ENCODE measurements at places on chromosomes 1 and 21.

DNA sequence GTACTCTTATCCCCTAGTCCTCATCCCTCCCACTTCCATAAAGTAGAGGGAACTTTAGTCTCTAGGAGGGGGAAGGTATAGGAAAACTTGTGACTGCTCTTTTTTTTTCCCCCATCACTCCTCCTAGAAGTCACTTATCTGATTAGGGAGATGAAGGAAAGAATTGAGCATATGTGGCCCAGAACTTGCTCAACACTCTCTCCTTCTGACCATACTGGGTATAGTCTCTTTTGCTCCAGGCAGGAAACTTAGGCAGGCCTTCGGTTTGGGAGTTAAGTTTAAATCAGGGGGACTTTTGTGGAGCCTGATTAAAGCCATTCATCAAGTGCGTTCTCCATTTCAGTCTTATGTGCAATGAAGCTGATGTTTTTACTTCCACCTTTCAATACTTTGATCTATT, 5.8 kb downstream of the UBE2U start:
- DNase-seq: no peak

GRCh38 chr1:185008838-185009237, 34.5 kb upstream of the NIBAN1 start:
- no peak for DNase-seq

DNA sequence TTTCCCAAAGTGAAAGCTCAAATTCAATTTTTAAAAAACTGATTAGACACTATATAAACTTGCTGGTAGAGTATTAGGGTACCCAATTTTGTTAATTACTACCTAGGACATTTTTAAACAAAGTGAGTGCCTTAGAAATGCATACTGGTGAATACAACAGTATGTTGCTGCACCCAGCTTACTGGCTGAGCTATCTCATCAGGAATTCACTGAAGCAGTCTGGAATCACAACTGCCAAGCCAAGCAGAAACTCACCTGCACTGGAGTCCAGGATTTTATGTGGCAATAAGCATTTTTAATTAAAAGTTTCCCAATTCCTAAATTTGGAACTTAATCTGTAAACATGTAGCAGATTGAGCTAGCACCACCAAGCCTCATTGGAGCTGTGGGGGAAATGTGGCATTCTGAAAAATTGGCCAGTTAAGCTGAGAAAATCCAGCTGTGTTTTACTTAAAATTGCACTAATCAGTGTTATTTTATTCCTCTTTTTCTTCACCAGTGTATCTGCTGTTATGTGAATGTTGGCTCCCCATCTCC, 61.8 kb downstream of the CLEC20A start:
- no peak for DNase-seq

- DNase-seq: no peak
Measured at GRCh38 chr1:64006276-64007051, 197.0 kb upstream of the UBE2U start.

DNA sequence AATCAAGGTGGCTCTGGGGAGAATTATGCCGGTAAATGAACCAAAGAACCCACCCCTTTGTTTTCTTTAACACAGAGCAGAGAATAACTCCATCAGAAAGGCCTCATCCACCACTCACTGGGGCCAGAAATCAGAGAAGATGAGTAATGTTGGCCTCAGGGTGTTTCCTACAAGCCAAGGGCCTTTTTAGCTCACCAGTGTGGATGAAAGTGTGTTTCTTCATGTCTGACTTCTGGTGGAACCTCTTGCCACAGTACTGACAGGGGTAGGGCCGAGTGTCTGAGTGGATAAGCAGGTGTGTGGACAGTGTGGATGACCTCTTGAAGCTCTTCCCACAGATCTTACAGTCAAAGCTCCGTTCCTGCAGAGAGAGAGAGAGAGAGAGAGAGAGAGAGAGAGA, 8.3 kb downstream of the GFI1 start:
- no peak for DNase-seq

DNA sequence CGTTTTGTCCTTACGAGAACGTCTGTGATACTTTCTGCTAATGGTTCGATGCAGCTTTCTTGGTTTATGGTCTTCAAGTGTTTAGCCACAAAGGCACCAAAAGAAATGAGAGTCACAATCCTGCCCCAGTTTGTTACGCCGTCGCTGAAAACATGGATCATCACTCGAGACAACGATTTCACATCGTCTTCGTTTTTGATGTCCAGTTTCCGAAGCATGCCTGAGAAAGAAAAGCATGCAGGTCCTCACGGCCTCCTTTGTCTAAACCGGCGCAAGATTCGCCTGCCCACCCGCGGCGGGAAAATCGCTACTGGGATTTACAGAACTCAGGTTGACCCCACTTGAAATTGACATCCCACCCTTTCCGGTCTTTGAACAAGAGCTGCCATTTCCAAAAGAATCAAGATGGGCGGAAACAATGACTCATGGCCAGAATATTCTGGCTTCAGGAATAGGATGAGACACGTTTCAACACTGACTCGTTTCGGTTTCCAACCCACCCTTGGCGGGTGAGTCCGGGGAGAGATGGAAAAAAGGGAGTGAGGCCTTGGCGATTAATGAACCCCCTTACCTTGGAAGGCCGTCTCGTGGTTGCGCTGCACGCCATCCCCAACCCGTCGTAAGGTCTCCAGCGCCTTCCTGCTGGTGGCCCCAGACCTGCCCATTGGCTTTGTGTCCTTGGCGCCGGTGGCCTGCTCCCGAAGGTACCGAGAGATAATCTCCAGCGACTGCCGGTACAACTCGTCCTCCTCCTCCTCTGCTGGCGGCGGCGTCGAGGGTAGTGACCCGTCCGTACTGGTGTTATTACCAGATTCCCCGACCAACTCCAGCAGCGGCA, 919 bp downstream of the MCL1 start:
- DNase-seq: no peak

- no peak for DNase-seq
Measured at GRCh38 chr1:43316738-43317520, 16.1 kb downstream of the TIE1 start.

DNA sequence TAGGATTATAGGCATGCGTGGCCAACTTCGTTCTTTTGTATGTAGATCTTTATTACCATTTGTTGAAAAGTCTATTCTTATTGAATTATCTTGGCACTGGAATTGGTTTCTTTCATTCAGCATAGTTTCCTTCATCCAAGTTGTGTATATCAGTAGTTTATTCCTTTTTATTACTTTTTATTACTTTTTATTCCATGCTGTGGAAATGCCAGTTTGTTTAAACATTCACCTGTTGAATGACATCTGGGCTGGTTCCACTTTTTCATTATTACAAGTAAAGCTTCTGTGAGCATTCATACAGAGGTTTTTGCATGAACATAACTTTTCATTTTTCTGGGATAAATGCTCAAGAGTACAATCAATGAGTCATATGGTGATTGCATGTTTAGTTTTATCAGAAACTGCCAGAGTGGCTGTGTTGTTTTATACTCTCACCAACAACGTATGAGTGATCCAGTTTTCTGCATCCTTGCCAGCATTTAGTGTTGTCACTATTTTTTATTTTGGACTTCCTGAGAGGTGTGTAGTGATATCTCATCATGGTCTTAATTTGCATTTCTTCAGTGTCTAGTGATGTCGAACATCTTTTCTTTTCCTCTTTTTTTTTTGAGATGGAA, 28.6 kb downstream of the PTPRU start:
- no peak for DNase-seq

GRCh38 chr1:209989525-209989924, 51.5 kb downstream of the SYT14 start:
- no peak for DNase-seq

DNA sequence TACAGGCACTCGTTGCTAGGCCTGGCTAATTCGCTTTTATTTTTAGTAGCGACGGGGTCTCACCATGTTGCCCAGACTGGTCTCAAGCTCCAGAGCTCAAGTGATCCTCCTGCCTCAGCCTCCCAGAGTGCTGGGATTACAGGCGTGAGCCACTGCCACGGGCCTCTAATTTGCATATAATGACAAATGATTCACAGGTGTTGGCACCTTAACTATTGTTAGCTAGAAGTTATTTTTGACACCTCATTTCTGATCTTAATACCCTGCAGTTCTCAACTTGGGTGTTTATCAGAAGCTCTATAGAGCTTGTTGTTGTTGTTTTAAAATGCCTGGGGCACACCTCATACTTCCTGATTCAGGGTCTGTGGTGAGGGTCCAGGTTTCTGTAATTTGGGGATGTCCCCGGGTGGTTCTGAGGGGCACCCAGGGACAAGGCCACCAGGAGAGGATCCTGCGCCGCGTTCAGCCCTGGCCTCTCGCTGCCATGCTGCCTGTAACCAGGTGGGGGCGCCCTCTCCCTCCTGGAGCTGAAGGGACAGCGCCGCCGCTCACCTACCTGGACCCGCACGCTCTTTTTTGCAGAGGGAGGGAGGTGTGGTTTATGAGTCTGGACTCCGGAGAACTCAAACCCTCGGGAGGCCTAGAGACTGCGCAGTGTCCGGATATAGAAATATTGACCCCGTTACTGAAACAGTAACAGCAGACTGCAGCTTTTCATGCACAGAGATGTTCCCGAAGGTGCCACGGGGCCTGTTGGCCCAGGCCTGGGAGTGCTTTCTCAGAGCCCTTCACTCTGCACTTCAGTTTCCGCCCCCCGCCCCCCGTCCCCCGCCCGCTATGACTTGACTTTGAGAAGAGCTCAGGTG, 23.0 kb upstream of the NEK2 start:
- peak; percentile 69 for DNase-seq

DNA sequence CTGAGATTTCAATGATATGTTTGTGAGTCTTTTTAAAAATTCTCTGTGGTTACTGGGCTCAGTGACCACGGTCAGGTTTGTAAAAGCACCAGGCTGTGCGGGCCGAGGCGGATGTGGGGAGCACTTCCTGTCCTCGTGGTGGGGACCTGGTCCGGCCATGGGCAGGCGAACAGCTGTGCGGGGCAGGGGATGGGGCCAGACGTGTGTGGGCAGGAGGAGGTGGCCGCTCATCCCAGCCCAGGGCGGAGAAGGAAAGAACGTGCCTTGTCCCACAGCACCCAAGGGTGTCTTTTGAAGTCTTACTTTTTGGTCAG, 5.2 kb upstream of the OXCT2 start:
- no peak for DNase-seq

GRCh38 chr1:22024485-22025367, 23.3 kb downstream of the CELA3A start:
- DNase-seq: peak; percentile 85

DNA sequence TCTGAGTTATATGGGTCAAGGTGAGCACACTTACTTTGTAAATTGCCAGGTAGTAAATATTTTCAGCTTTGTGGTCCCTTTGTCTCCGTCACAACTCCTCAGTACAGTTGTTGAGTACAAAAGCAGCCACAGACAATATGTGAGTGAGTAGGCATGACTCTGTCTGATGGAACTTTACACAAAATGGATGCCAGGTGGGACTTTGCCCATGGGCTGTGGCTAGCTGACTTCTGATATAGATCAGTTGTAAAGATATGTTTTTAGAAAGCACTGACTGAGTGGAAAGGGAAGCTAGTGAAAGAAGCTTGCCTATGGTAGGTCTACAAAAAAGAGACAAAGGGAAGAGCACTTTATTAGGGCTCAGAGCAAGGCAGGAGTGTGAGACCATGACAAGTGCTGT, 23.1 kb upstream of the IGSF5 start:
- no peak for DNase-seq

GRCh38 chr1:237864338-237865244, 26.1 kb downstream of the ZP4 start:
- no peak for DNase-seq

DNA sequence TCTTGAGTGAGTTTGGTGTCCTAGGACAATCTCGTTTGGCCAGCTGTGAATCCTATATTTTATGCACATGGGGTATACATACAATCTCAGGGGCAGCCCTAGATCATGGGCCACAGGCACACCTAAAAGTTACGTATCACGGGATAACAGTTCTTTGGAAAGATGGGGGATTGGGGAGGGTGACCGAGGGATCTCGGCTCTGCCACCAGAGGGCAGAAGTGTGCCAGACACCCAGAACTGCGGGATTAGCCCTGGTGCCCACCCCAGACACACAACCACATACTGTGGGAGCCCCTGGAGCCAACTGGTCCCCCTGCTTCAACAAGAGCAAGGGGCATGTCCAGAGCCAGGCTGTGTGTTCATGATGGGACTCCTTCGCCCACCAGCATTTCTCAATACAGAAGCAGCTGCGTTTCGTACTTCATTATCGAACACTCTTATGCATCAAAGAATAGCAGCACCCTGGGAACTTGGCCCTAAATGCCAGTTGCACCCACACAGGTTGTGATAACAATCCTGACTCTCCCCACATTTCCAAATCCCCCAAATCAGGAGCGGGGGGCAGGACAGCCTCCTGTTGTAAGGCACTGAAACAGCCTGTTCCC, 37.4 kb downstream of the TMCO4 start:
- DNase-seq: no peak

- DNase-seq: peak; percentile 46
Measured at GRCh38 chr1:236685917-236686814, at the start of gene ACTN2. Gene ACTN2 (plus strand): TSS chr1:236686499. CDS start chr1:236686674, 175 bp downstream.

Measured in T-helper 2 cell (primary cell).